Fibroblast of villous mesenchyme (primary cell): ENCODE measurements at places on chromosomes 7 and 10.

DNA sequence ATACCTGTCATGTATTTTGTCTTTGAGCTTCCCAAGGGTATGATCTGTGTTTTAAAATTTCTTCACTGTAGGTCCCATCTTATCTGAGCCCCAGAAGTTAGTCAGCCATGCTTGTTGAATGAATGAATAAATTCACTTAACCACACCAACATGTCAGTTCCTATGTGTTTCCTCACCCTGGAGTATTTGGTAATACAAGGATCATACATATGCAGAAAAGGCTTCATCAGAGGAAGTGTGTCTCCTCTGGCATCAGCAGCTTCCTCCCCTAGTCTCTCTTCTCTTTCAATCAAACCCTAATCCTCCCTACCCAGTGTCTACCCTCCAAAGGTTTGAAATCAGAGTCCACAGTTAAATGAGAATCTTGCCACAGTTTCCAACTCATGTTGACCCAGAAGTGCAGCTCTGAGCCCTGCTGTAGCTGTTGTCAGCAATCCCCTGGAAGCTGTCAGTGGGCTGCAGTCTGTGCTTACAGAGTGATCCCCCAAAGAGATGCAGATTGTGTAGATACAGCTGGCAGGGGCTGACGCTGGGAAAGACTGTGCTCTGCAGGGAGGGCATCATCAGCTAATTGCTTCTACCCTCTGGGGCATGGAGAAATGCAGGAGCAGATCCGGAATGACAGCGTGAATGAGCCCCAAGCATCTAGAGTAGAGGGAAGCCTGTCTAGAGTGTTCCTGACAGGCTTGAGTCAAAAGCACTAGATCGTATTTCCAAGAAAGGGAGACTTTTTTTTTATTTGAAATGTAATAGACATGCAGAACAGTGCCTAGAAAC lies 105.0 kb upstream of the WDR11 start:
- DNase-seq = no peak

- peak; percentile 46 for DNase-seq
These were observed 450.7 kb downstream of the PARD3 start for GRCh38 chr10:34364253-34365037.

DNA sequence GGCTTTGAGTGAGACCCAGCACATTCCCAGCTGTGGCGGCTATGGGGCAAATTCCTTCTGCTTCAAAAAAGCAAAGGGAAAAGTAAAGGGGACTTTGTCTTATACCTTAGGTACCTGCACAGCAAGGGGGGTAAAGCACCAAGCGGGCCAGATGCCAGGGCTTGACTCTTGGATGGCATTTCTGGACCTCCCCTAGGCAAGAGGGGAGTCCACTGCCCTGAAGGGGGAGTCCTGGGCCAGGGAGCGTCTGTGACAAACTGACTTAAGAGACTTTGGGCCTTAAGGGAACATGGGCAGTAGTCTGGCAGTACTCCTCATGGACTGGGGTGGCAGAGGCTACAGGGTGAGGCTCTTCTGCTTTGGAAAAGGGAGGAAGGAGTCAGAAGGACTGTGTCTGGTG lies 16.1 kb upstream of the FOXI2 start:
- DNase-seq = no peak

- DNase-seq = no peak
These were observed 50.7 kb upstream of the CPXM2 start for GRCh38 chr10:123942114-123942861.

DNA sequence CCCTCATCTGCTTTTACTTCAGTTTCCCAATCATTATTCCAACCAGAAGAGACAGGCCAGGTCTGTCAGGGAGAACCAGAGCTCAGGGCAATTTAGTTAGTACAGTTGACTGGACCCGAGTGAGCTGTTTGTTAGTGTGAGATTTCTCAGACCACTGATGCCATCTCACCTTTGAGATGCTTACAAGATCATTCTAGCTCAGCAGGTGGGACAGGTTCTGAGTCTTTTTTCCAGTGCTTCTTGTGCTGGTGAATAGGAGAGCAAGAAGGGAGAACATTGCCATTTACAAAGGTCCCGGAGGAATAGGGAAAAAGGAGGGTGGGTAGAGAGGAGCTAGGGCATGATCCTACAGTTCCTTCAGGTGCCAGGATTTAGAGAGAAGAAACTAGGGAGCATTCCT lies 112.4 kb upstream of the IFRD1 start:
- no peak for DNase-seq

GRCh38 chr7:146131701-146132100 lies 15.1 kb downstream of the CNTNAP2 start:
- DNase-seq = no peak

- no peak for DNase-seq
These were observed 94.0 kb upstream of the LANCL2 start for GRCh38 chr7:55271069-55271626.

- peak; percentile 72 for DNase-seq
These were observed 96.1 kb downstream of the TNS3 start for GRCh38 chr7:47485640-47486435.

DNA sequence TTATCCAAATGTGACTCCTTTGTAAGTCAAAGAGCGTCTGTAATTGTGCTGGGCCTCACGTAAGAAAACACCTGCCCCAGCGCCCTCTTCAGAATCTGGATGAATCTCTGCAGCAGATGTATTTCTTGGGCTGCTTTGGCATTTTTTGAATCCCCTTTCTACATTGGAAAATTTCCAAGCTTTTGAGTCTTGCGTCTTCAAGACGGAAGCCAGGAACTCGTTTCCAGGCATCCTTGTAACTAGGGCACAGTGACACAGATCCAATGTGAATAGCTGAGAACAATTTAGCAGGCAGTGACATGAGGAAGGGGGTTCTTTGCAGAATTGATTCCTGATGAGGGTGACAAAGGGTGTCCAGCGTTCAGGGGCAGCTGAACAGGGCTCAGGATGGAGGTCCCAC lies 862.3 kb downstream of the TYW1 start:
- no peak for DNase-seq

GRCh38 chr7:133504825-133505224 lies 251.9 kb downstream of the EXOC4 start:
- DNase-seq = no peak

- DNase-seq = no peak
These were observed 645 bp upstream of the COPG2 start for GRCh38 chr7:130669085-130669700.

- DNase-seq = peak; percentile 34
These were observed 50.6 kb upstream of the SRPK2 start for GRCh38 chr7:105439174-105439893.

DNA sequence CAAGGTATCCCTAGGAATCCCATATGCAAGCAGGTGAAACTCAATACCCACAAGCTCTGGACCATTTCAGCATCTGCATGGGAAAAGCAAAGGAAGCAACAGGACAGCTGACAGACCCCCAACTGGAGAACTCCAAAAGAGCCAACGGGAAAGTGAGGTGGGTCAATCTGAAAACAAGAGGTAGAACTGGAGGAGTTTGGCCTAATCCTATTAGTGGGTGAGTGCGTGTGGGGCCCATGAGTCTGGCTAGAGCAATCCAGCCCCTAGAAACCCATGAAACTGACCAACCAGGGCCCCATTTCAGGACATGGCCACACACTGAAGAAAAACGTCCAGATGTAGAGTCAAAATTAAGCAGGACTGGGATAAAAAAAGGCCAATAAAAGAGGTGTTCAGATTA lies 26.6 kb upstream of the WNT8B start:
- no peak for DNase-seq

GRCh38 chr10:128723631-128724205 lies 597.5 kb upstream of the MKI67 start:
- DNase-seq = no peak

DNA sequence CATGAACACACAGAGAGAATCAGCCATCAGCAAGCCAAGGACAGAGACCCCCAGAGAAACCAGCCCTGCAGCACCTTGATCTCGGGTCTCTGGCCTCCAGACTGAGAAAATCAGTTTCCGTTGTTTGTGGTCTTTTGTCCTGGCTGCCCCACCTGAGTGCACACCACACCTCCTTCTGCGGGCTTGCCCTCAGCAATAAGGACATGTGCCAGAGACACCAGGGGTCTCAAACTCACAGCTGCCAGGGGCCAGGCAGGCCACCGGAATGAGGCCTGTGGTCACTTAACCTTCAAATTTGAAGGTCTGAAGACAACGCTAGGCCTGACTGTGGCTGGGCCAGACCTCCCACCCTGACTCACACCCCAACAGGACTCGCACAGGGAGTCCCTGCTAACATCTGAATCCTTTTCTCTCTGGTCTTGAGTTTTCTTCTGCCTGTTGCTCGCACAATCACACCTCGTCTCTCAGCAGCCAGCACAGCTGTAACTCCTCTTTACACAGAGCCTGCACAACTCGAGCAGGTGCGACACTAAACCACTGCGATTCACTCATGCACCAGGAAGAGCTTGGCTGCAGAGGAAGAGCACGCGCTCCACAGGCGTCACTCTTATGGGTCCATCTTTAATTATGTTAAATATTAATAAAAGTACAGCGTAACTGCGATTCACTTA lies 86.2 kb downstream of the CHST15 start:
- no peak for DNase-seq

DNA sequence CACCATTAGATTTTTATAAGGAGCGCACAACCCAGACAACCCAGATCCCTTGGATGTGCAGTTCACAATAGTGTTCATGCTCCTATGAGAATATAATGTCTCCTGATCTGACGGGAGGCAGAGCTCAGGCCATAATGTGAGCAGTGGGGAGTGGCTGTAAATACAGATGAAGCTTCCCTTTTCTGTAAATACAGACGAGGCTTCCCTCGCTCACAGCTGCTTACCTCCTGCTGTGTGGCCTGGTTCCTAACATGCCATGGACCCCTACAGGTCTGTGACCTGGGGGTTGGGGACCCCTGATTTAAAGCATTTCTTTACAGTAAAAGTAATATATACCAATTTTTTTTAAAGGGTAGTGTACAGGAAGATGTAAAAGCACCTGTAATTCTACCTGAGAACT lies 33.2 kb downstream of the HELLS start:
- no peak for DNase-seq

DNA sequence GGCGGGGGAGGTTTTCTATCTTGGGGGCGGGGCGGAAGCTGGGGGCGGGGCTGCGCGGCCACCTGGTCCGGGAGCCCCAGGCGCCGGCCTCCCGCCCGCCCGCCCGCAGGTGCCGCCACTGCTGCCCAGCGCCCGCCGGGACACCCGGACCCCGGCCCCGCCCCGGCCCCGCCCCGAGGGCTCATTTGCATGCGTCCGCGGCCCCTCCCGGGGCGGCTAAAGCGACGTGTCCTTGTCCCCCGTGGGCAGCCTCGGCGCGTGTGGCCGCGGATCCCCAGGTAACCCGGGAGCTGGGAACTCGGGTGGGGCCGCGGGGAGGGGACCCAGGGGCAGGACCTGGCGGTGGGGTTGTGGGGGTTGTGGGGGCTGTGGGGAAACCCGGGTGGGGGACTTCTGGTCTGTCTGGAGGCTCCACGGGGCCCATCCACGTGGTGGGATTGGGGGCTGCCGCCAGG lies at the start of gene BHLHA15:
Gene BHLHA15 (plus strand): TSS at position 219 of the 455 bp plus-strand sequence. CDS start 871 bp downstream, outside the sequence.
- no peak for DNase-seq

- no peak for DNase-seq
These were observed 240.0 kb upstream of the AUTS2 start for GRCh38 chr7:69358163-69358821.

- peak; percentile 71 for DNase-seq
These were observed 25.8 kb downstream of the DOCK1 start for GRCh38 chr10:126930883-126931503.

DNA sequence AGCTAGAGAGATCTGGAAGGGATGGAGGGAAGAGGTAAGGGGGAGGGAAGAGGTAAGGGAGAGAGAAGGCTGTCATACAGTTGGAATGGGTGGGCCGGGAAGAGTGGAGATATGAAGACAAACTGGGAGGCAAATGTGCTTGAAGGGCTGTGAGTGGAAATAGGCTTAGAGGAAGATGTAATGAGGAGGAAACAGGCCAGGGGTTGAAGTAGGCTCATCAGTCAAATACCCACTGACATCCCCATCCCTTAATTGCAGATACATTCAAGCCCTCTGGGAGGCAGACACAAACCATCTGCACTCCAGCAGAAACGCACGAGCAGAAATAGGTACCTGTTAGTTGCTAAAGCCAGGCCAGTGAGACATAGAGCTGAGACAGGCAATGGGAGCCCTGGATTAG lies 2.1 kb downstream of the SYNPO2L start:
- peak; percentile 41 for DNase-seq

GRCh38 chr7:157409149-157409752 lies 72.4 kb downstream of the DNAJB6 start:
- DNase-seq = peak; percentile 86

GRCh38 chr7:148726385-148726784 lies 27.7 kb downstream of the CUL1 start:
- DNase-seq = no peak
